LNCaP clone FGC (cell line): ENCODE measurements at places on chromosomes 1 and 21.

DNA sequence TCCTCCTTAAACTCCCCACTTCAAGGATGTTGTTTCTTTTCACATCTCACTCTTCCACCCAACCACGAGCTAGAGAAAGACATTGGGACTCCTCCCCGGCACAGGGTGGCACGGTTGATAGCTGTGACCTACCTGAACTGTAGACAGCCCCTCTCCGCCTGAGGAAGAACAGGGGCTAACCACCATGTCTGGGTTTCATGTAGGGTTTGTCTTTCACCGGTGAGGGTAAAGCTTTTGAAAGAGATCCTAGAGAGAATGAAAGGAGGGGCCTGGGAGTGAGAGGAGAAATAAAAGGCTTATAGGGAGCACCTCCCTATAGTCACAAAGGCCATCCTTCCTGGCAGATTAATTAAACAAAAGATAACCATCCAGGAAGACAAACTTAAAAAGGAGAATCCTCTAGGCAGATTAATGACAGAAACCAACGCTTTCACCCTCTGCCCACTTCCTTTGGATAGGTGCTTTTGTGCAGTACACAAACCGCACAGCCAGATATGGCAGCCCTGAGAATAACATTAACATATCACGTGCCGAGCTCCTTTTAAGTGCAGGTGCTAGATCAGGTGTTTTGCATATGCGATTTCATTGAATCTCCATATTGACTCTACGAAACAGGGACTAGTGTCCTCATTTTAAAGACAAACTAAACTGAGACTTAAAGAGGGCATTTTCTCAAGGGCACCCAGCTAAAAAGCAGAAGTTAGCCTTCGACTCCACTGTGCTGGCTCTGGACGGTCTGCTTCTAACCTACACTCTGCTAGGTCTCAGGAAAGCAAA lies 178.1 kb upstream of the RUNX1 start:
- no peak for DNase-seq

DNA sequence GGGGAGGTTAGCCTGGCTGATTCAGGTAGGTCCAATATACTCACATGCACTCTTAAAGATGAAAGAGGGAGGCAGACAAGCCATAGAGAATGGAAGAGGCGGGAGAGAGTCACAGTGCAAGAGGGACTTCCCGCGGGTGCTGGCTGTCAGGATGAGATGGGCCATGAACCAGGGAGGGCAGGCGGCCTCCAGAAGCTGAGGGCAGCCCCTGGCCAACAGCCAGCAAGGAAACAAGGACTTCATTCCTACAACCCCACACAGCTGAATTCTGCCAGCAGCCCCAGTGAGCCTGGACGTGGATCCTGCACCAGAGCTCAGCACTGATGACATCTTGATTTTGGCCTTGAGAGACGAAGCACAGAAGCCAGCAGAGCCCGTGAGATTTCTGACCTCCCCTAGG lies 15.1 kb upstream of the B3GALT5 start:
- no peak for DNase-seq

DNA sequence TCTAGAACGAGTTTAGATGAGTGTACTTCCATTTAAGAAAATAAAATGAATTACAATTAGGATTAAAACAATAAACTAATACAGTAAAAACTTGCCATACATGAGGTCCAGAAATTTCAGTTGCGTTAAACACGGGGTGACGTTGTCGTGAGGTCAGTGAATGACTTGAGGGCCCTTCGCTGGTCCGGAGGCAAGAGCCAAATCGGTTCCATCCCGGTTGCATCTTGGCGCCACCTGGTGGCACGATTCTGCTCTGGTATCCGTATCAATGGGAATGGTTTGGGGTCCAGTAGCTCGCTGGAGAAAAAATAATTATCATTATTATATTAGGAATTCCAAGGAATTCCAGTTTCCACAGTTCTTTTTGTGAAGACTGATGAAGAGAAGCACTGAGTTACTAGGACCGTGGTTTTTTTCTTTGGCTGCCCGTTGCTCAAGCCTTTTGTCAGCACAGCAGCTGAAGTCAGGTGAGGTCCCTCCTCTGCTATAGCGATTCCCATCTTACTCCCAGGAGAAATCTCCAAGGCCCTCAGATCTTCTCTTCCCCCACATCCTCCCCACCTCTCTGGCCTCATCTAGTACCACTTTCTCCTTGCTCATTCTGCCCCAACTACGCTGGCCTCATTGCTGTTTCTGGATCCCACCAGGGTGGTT lies 161.4 kb downstream of the SLC35F3 start:
- DNase-seq: peak; percentile 18

DNA sequence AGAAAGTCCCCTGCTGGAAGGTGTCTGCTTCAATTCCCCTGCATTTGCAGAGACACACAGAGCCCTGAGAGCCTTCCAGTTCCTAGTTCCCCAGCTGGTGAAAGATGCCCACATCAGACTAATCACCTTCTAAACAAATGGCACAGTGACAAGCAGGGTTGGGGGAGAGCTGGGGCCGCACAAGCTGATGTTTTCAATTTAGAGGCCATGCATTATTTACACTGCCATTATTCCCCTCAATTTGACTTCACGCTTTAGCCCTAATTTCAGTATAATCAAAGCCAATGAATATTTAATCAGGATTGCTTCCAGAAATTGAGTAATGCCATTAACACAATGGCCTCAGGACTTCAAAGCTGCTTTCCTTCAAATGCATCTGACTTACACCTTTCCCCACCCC lies 81.5 kb downstream of the BEND5 start:
- DNase-seq: no peak

GRCh38 chr1:45870500-45870899 lies 67.1 kb downstream of the MAST2 start:
- DNase-seq: no peak

DNA sequence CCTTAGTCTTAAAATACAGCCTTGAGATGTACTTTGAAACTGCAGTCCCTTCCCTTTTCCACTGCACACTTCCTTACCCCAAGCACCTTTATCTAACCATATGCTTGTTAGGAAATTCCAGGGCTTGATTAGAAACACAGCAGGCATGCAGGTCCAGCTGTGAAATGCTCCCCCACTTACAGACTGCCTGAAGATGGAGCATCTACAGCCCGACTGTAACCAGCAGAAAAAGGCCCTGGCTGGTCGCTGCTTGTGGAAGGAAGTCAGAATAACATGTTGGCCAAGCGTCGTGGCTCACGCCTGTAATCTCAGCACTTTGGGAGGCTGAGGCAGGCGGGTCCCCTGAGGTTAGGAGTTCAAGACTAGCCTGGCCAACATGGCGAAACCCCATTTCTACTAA lies 37.2 kb downstream of the VN1R5 start:
- DNase-seq: no peak

- DNase-seq: no peak
These were observed 30.3 kb downstream of the ZSCAN20 start for GRCh38 chr1:33502726-33503125.

DNA sequence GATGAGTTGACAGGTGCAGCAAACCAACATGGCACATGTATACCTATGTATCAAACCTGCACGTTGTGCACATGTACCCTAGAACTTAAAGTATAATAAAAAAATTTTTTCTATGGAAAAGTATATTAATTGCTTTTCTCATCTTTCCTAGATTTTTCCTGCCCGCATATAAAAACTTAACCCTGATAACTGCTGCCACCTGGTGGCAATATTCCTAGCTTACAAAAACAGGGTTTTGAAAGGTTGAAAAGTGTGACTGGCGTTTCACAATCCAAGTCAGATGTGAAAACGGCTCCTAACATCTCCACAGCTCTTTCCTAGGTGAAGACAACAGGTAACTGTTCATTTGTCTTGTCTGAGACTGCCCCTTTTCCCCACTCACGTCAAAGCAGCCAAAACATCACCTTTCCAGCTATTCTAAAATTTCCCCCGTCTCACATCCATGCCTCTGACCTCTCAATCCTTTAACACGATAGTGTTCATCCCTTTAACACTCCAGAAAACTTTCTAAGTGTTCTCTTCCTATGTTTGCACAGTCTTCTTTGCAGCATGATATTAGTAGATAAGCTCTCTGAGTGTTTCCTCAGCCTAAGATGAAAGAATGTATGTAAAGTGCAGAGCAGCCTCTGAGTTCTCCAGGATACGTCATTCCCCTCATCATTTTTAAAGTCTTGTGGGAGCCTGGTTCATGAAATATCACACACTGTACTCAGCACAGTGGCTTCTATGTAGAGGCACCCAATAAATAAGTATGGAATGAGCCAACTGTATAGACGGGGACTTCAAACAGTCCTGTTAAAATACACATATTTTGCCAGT lies 27.5 kb downstream of the OVGP1 start:
- no peak for DNase-seq

- no peak for DNase-seq
These were observed 568.4 kb downstream of the PLA2G4A start for GRCh38 chr1:187396929-187397796.

- no peak for DNase-seq
These were observed 22.6 kb downstream of the MIGA1 start for GRCh38 chr1:77802026-77802425.

DNA sequence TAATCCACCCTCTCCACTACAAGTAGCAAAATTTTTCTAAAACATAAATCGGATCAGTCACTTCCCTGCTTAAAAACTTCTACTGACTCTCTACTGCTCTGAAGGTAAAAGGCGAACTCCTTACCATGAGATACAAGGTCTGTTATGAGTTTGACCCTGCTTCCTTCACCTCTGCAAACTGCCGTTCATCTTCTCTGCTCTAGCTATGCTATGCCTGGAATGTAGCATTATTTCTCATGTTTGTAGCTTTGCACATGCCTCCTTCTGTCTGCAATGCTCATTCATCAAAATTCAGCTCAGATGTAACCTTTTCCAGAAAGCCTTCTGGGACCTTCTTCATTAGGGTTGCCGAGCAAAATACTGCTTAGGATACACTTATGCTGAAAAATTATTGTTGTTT lies 30.8 kb downstream of the RPL5 start:
- no peak for DNase-seq

GRCh38 chr1:152107031-152107983 lies 7.9 kb downstream of the TCHH start:
- DNase-seq: no peak
